ENCODE measurements at places on chromosomes 12 and 14.

DNA sequence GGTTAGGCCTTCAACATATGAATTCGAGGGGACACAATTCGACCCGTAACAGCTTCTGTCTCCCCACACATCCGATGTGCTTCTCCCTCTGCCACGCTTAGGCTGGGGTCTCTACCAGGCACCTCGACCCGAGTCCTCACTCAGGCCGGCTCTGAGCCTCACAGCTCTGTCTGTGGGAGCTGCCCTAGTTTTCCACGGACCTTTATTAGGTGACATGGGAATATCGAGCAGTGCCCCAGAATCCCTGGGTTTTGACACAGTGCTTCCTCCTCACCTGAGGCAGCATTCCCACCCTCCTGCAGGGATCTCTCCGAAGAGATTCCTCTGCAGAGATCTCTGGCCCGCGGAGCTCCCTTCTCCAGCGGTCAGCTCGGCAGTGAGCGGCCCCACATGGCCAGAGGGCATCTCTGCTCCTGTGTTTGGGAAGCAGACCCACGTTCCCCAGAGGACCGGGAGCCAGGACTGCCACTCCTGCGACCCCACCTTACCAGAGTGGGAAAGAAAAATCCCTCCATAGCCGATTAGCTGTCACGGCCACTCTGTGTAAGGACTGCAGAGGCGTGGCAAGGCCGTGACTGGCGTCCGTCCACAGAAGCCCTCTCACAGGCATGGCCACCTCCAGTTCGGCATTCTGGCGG, 21.2 kb downstream of the ZBTB42 start:
- DNase-seq = no peak

DNA sequence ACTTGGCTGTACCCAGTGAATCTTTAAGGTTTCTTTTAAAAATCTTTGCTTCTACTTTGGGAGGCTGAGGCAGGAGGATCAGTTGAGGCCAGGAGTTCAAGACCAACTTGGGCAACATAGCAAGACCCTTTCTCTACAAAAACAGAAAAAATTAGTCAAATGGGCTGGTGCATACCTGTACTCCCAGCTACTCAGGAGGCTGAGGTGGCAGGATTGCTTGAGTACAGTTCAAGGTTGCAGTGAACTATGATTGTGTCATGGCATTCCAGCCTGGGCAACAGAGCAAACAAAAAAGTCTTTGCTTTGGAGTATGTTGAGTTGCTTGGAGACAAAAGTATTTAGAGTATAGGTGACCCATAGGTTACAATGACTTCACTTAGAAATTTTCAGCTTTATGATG, 6.2 kb upstream of the DDX55 start:
- no peak for DNase-seq

DNA sequence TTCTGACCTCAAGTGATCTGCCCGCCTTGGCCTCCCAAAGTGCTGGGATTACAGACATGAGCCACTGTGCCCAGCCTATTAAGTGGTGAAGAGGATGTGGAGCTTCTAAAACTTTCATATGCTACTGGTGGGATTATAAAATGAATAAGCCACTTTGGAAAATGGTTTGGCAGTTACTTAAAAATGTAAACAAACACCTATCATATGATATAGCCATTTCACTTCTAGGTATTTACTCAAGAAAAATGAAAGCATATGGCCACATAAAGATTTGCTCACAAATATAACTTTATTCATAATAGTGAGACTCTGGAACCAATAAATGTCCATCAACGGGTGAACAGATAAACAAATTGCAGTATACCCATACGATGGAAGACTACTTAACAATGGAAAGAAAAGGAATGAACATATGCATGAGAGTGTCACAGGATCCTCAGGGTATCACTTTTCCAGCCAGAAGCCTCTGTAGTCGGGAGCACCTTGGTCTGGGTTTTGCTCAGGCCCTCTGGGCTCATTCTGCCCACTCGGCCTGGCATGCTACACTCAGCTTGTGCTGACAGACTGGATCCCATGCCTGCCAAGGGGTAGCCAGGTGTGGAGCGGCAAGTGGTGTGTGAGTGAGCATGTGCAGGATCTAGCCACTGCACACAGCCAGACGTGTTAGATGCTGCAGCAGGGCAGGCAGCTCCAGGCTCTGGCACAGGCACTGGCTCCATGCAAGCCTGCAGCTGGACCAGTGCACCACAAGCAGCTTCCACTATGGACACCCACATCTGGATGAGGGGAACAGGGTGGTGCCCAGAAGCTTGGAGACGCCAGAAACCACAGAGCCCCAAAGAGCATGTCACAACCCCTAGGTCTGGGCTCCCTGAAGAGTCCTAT, 213.2 kb upstream of the DIO3 start:
- no peak for DNase-seq

DNA sequence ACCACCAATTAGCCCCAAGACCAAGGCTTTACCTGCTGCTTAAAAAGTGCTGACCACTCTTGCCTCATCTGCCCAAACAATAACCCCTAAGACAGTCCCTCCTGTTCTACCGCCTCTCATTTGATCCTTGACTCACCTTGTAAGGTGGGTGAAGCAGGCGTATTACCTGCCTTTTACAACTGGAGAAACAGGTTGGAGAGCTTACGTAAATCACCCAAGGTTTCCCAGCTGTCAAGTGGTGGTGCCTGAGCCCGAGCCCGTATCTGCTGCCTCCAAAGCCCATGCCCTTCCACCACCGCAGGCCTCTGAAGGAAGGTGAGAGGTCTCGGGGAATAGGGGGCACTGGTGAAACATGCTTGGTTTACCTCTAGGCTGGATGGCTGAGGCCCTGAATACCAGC, 36.6 kb downstream of the MAX start:
- no peak for DNase-seq

GRCh38 chr12:53811606-53812005, 59.8 kb upstream of the CISTR start:
- no peak for DNase-seq

DNA sequence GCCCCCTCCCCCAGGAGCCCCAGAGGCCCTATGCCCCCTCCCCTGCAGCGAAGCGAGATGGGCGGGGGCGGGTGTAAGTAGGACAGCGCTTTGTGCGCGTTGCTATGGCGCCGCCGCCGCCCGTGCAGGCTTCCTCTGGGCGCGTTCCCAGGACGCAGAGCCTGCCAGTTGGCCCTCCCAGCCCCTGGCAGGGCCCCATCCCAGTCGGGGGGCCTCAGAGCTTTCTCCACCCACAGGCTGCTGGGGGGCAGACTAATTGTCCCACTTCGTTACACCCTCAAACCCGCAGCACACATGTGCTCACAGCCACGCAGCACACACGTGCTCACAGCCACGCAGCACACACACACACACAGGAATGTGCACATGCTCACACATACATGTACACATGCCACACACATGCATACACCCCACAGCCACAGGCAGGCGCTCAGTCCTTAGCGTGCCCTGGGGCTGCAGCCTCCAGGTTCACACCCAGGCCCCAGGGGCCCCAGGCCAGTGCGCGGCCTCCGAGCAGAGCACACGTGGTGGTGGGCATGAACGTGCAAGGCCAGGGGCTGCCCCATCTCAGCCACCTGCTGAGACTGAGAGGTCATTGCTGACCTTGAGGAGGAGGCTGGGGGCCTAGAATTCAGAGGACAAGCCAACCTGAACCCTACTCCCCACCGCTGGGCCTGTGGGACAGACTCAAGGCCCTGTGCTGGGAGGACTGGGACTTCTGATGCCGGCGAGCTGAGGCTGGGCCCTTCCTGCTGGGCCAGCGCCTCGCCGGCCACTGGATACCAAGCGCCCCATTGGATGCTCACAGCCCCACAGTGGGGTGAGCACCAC, 15.6 kb downstream of the TRMT61A start:
- DNase-seq = no peak

DNA sequence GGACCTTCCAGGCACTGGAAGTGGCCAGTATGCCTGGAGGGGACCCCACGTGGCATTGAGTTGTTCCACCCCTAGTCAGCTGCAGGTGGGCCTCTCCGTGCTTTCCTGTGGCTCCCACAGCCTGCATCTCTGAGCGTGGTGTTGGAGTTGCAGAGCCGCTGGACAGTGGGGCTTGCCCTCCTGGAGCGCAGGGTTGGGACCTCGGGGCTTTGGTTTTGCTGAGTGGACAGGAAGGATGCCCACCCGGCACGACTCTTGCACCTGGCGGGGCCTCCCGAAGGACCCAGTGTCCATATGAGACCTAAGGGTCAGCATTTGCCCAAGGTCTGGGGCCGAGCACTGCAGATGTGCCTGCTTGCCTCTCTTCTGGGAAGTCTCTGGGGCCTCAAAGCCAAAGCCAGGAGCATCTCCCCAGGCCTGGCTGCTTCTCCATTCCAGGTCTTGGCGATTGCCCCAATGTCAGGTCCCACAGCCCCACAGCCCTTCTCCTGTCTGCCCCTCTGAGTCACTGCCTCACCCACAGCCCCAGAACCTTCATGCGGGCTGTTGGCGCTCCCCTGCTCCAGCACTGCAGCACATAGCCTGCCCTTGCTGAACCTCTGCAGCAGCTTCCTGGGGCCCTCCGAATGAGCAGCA, 1.5 kb downstream of the PACS2 start:
- DNase-seq = no peak
